ENCODE measurements at places on chromosomes 2 and 18. TPM values are rescaled to one million over a fixed set of nuclear protein-coding genes. Genes with fewer than 3 reads are reported as not detected.

ZNF236 gene
- total RNA-seq: 11.0 TPM

CIDEA gene
- 3.9 TPM for total RNA-seq

LYPD1 gene
- total RNA-seq: not detected

GRCh38 chr2:239442192-239442591 lies 41.4 kb upstream of the HDAC4 start:
- DNase-seq: no peak

DNA sequence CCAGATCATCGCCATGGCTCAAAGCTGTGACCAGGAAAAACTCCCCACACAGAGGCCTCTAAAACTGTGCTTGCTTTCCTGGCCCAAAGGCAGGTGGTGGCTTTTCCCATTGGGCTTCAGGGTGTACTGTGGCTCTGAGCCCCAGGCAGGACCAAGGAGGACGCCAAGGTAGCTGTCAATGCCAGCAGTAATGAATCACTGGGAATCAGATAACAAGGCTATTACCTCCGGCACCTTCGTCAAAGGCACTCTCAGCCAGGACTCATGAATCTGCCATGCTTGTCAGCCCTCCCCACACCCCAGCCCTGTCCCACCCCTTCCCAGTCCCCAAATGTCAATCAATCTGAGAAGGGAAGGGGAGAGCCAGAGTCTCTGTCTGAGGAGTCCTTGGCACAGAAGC lies 27.9 kb upstream of the EN1 start:
- no peak for DNase-seq

DNA sequence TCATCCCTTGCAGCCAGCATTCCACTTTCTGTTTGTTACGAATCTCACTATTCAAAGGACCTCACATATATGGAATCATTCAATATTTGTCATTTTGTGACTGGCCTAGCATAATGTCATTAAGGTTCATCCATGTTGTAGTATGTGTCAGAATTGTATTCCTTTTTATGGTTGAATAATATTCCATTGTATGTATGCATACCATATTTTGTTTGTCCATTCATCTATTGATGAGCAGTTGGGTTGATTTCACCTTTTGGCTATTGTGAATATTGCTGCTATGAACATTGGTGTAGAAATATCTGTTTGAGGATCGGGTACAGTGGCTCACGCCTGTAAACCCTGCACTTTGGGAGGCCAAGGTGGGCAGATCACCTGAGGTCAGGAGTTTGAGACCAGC lies 35.0 kb downstream of the PSMD14 start:
- DNase-seq: no peak

DNA sequence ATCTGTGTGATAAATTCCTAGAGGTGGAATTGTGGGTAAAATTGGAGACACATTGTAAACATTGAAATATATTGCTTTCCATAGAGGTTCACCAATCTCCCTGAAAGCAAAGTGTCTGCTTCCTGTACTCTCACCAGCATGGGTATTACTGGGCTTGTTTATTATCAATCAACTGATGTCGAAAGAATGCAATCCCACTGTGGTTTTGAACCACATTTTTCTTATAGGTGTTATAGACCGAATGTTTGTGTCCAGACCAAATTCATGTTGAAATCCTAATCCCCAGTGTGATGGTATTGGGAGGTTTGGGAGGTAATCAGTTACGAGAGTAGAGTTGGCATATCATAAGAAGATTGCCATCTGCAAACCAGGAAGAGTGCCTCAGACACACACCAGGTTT lies 1212.4 kb downstream of the LRP1B start:
- no peak for DNase-seq

DNA sequence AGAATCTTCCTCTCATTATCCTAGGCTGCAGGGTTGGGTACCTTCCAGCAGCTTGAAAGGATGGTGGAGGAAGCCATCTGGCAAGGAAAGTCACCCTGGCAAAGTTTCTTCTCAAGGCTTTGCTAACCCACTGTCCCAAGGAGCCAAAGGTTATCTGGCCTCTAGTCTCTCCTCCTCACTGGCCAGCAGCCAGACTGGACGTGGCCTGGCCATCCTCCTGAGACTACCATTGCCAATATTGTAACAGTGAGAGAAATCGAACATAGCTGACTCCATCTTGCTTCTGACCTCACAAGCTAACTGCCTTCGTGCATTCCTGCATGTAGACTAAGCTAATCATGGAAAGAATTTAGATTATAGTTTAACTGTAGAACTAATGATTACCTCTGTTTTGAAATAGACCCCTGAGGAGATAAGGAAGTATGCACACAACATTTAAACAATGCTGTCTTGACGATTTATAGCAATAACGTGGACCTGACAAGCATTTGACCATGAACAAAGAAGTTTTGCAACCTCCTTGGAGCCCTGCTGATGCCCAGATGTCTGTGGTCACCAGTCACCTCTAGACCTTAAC lies 7.8 kb upstream of the ANXA4 start:
- no peak for DNase-seq

- no peak for DNase-seq
Observed at GRCh38 chr18:50559752-50560680, at the start of gene MAPK4. Gene MAPK4, plus strand, starts transcription at chr18:50560087. Its CDS starts 103,872 bp downstream, at chr18:50663959.

DNA sequence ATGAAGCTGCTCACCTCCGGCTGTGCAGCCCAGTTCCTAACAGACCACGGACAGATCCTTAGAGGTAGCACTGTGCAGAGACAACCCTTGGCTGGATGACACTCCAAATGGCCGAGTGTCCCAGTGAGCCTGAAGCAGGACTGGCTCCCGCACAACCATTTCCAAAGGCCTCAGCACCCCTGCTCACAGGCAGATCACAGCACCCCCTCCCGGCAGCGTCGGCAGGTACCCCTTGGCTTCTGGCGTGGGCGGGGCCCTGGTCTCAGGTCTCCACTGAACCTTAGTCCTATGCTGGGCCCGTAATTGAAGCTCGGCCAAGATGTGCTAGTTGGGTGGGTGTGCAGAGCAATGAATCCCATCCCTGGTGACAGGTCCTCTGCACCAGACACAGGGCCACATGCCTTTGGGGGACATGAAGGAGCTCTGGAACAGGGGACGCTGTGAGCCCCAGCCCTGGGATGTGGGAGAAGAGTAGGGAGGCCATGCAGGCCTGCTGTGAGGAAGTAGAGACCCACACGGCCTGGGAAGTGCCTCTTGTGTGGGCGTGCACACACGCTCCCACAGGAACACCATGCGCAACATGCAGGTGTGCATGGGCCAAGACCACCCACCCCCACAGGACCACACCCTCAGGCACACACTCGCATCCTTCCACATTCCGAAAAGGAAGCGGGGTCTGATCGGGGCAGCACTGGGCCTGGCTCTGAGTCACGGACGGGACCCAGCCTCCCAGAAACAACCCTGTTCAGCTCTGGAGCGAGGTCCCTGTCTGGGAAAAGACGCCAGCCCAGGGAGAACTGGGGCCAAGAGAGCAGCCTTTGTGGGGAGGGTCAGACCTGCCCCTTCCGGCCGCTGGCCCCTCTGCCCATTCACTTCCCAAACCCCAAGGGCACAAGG lies 2.8 kb downstream of the DUSP2 start:
- DNase-seq: no peak

Data from right atrium auricular region (tissue), 2 donors.